Stimulated activated CD8-positive, alpha-beta memory T cell treated with anti-CD3 and anti-CD28 coated beads, Interleukin-2, amount 100 ng/mL, for 1 hour (primary cell): ENCODE measurements at places on chromosomes 4 and X.

DNA sequence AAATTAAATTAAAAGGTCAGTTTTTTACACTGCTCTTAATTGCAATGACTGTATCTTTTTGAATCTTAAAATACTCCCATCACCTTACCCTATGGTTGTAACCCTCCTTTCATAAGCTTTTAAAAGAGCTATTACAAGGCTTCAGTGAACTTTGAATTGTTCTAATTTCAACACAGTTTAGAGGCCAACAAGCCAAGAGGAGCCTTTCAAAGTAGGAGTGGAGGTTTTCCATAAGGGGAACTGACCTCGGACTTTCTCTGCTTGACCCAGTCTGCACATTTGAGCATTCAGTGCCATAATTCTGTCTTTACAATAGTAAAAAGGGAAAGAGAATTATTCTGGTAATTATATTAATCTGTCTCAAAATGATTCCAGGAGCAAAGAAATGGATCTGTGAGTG lies 98.9 kb downstream of the PARM1 start:
- DNase-seq, result no peak

- no peak for DNase-seq
Observed at GRCh38 chr4:165504184-165504583, 125.4 kb downstream of the CPE start.

DNA sequence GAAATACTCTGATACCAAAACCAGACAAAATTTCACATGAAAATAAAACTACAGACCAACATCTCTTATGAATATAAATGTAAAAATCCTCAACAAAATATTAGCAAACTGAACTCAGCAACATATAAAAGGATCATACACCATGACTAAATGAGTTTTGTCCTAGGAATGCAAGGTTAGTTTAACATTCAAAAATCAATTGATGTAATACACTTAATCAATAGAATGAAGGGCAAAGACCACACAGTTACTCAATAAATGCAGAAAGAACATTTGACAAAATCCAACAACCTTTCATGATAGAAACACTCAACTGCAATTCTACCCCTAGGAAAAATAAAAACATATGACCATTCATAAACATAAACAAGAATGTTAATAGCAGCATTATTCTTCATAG lies 50.2 kb upstream of the DCTD start:
- no peak for DNase-seq

- no peak for DNase-seq
Observed at GRCh38 chr4:48180234-48180633, 46.2 kb upstream of the TXK start.

DNA sequence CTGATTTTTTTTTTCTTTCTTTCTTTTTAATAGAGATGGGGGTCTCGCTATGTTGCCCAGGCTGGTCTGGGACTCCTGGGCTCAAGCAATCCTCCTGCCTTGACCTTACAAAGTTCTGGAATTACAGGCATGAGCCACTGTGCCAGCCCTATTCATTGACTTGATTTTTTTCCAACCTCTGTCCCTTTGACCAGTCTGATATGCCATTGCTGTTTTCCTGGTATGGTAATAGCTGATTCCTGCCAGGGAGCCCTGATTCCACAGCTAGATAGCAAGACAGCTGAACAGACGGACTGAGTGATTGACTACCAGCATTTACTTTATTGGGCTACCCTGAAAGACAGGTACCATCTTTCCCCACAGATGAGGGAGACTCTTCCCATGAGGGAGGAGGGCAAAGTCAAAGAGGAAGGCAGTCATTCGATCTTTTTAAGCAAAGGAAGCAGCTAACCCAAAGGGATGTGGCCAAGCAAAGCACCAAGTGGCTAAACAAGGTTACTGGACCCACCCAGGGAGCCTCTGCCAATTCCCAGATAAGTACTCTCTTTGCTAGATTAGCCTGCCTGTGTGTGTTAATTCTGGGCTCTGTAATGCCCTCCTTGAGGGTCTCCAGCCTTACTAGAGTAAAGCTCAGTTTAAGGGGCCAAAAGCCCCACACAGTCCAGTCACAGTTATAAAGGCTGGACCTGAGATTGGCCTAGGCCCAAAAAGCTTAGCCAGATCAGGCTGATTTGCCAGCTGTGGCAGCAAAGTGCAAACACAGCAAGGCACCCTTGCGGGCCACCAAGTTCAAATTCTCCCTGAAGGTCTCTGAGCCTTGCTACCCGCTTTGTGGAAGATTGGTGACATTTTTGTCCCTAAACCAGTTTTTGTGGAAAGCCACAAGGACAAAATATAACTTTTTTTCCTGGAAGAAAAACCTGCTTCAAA lies 192.4 kb upstream of the GPC4 start:
- no peak for DNase-seq

GRCh38 chr4:53019485-53020382 lies 157.6 kb downstream of the RASL11B start:
- no peak for DNase-seq

DNA sequence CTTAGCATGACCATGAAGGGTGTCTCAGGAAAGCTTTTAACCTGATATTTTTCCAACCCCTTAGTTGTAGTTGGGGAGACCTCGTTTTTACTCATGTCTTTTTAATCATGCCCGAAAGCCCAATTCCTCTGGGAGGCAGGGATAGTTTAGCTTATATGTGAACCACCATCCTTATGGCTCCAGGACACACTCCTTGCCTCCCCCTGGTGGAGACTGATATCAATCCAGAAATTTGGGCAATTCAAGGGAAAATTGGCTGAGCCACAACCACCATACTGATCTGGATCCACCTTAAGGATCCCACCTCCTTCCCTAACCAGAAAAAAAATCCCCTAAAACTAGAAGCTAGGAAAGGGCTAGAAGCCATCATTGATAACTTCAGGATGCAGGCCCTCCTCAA lies 13.4 kb upstream of the COL25A1 start:
- DNase-seq, result no peak

DNA sequence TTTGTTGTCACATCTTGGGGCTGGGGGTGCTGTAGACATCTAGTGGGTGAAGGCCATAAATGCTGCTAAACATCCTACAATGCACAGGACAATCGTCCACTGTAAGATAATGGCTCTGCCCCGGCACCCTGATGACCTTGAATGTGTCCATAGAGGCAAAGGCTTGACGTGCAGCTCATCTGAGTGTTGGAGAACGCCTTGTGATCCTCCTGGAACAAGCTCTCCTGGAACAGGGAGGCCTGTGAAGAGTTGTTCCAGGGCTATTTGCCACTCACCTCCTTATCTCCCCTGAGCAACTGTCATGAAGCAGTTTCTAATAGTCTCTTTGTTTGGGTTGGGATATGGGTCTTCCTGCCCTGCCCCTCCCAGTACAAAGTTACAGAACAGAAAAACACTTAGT lies 15.2 kb upstream of the PCYT1B start:
- DNase-seq, result no peak

DNA sequence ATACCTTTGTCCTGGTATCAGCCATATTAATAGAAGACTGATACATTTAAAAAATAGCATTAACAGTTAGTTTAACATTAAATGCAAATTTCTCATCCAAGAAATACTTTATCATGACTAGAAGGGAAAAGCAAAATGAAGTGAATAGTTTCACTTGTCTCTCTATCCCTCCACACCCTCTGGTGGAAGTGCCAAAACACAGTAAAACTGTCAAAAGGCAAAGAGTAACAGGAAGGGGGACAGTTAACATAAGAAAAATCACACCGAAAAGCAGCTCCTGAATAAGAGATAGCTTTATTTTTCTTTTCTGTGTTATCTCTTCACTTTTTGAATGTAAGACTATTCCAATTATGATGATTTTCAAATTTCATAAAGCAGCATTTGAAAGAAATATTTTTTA lies 187.2 kb downstream of the FBXW7 start:
- no peak for DNase-seq

DNA sequence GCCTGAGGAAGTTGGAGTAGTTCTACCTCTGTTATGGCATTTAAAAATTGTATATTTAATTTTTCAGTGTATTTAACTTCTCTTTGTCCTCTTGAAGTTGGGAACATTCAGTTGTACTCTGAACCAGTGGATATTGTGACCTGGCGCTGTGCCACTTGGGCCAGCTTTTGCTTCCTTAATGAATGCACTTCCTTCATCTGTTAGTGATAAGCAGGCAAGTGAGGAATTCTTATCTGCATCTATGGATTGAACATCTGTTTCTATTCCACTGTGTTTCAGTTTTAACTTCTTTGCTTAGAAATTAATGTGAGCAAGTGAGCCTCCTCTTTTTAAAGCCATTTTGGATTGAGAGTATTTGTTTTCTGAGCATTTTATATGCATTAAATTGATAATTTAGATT lies 128.3 kb downstream of the UCHL1 start:
- no peak for DNase-seq

- no peak for DNase-seq
Observed at GRCh38 chr4:76787898-76788297, 110.0 kb downstream of the SOWAHB start.

GRCh38 chrX:71454222-71454621 lies 78.7 kb upstream of the OGT start:
- DNase-seq, result no peak

DNA sequence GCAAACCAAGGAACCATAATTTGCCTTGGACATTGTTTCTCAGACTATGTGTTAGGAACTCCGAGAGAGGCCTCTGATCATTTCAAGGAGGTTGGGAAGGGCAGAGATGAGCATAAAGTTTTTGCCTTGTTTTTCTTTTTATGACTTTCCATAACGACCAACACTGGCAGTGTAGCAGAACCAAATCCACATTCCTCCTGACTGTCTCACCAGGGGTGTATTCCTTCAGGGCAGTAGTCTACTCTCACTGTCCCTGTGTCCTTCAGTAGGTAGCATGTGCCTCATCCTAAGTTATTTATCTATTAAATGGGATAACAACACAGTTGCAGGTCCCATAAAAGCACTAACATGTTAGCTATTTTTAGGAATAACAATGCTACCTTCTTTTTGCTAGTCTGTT lies 20.8 kb downstream of the EGFL6 start:
- no peak for DNase-seq

DNA sequence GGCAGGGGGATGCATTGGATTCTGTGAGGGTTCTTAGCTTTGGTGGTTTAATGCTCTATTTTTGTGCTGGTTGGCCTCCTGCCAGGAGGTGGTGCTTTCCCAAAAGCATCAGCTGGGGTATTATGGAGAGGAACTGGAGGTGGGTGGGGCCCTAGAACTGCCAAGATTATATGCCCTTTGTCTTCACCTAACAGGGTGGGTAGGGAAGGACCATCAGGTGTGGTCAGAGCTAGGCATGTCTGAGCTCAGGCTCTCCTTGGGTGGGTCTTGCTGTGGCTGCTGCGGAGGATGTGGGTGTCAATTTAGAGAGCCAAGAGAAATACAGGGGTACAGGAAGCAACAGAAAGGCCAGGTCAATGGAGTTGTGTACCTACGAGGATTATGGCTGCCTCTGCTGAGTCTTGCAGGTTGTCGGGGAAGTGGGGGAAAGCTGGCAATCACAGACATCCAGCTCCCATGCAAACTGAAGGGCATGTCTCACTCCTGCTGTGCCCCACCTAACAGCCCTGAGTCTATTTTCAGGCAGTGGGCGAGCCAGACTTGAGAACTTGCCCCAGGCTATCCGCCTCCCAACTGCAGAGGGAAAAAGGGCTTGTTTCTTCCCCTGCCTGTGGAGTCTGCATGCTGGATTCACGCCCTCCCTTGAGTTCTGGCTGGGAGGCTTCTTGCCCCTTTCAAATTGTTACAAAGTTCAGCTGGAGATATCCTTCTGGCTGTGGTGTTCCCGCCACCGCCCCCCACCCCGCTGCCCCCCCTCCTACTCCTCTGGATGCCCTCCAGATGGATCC lies 212.0 kb downstream of the COMMD8 start:
- no peak for DNase-seq

GRCh38 chr4:110949542-110949941 lies 326.7 kb upstream of the PITX2 start:
- DNase-seq, result no peak

DNA sequence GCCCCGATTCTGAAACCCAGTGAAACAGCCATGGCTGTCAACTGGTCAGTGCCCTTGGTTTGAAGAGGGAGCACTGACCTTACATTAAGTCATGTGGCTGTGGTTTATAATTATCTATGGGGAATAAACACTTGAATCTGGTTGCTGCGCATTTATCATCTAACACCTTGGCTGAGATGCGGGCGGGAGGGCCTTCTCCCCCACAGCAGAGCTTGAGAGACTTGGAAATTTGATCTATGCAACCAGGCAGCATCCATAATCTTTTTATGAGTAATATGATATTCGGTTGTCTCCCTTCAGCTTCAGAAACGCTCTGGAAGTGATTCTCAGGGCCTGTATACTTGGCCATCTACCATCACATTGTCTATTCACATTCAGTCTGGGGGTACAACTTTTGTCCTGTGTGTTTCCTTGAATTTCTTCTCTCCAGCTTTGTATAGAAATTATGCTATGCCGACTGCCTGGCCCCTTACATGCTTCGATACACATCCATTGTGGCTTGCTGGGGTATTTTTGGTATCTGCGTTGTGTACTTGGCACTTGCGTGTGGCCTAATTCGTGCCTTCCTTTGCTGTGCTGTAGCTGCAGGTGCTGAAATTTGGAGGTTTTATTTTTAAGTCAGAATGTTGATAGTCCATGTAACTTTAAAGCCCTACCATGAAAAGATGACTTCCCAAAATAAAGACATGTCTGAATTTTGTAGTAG lies 321.6 kb downstream of the ARHGAP10 start:
- no peak for DNase-seq

- no peak for DNase-seq
Observed at GRCh38 chr4:113189546-113189945, 140.1 kb downstream of the ANK2 start.

DNA sequence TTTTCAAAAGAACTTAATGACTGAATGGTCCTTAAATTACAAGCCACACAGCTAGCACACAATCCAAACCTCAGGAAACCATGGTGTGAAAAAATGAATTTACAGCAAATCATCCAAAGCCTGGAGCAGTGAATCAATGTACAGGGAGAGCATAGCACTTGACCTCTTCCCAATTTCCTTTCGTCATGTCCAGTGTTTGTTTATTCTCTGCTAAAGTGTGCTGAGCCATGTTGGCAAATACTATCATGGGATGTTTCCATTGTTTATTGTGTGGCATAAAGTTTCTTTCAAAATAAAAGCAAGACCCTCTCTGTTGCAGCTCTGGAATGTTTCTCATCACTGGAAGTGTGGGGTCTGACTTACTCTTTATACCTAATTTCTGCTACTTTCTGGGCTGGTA lies 25.4 kb upstream of the FAM47B start:
- DNase-seq, result no peak

DNA sequence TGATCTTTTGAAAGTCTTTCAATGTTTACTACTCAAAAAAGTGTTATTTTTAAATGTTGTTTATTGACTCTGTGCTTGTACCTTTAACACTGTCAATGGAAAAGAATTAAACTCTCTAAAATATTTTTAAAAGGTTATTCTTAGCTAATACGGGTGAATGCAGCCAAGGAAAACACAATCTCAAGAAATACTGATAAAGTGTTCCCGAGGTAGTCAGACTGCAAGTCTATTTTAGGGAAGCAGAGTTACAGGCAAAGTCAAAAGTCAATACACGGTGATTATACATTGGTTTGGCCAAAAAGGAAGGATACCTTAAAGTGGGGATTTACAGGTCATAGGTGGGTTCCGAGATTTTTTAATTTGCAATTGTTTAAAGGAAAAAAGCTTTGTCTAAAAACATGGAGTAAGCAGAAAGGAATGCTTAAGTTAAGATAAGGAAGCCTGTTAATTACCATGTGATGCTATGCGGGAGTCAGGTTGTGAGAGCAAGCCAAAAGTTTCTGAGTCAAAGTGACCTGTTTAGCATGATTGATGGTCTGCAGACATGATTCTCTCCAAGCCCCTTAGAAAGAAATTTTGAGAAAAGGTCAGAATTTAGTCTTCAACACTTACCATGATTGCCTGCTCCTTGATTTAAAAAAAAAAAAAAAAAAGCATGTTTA lies 288.4 kb downstream of the KLHL4 start:
- no peak for DNase-seq

- no peak for DNase-seq
Observed at GRCh38 chrX:46912603-46913491, 626 bp downstream of the JADE3 start.

- DNase-seq, result no peak
Observed at GRCh38 chrX:154026136-154027021, 6.7 kb upstream of the IRAK1 start.
